ENCODE measurements at places on chromosomes 4 and X.

- DNase-seq: no peak
These were observed 937.1 kb downstream of the CCSER1 start for GRCh38 chr4:91064157-91064853.

GRCh38 chr4:155877971-155878370, 11.9 kb upstream of the ASIC5 start:
- no peak for DNase-seq

GRCh38 chrX:71565474-71566041, 12.7 kb upstream of the GCNA start:
- no peak for DNase-seq

- DNase-seq: no peak
These were observed 32.2 kb downstream of the WFS1 start for GRCh38 chr4:6301732-6302442.

GRCh38 chr4:14387647-14388046, 614.6 kb upstream of the CPEB2 start:
- DNase-seq: no peak

All from activated CD8-positive, alpha-beta memory T cell treated with anti-CD3 and anti-CD28 coated beads, Interleukin-2, amount 10 ng/mL, durations not matched to agents 7 days and 5 days (primary cell).